Activated T-helper 17 cell treated with anti-CD3 and anti-CD28 coated beads, Interleukin-2, amount 50 U/mL, for 72 hours (primary cell): ENCODE measurements at places on chromosomes 2 and 18.

GRCh38 chr18:56641714-56642337 lies 3.4 kb upstream of the TXNL1 start:
- ATAC-seq = no peak

DNA sequence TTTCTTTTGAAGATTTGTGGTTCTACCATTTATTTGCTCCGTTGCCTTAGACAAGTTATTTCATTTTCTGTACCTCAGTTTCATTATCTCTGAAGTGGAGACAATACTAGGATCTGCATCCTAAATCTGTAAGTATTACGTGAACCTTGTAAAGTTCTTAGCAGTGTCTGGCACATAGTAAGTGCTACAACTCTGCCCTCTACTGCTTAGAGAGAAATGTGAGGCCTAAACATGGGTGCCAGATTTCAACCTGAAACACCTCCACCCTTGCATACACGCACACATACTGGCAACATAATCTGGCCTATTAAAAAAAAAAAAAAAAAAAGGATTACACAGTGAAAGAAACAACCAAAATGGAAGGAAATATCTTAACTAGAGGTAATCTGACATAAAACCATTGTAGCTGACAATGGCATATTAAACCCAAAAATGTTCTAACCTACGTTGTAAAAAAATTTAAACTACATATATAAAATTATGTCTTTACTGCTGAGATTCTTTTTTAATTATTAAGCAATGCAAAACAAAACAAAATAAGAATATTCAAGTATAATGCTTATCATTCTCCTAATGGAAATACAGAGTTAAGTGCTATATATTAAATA lies 132.6 kb downstream of the MAP2 start:
- no peak for ATAC-seq

DNA sequence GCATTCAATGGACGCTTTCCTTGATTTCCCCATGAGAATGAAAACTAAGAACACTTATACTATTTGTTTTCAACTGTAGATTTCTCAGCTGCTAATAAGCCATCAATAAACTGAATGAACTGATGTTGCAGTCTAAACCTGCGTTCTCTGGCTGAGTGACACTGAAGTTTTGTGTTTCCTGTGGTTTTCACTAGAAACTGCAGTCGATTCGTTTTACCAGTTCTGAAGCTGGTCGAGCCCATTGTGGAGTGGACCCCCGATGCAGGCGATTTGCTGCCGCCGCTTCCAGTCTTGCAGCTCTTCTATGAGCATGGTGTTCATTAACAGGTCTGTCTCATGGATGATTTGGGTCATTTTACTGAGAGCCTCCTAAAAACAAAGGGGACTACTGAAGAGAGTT lies 50.6 kb upstream of the STAT1 start:
- peak; percentile 42 for ATAC-seq

DNA sequence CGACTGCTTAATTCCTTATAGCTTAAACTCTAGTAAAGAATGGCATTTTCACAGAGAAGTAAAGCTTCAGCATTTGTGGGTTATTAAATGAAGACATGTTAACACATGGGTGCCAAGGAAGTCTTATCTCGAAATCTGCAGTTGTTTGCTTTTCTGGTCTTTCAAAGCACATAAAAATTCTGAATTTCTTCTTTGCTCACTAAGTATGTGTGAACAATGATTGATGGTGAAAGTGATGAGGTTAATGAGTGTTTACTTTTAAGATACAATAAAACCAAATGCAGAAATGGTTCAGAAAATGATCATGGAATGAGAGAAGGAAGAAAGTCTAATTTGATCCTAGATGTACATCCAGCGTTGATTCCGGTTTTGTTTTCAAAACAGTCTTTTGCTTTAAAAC lies 234.6 kb upstream of the RAB12 start:
- ATAC-seq = no peak

GRCh38 chr18:36448384-36449290 lies 151.1 kb downstream of the FHOD3 start:
- no peak for ATAC-seq

GRCh38 chr2:28824870-28825269 lies 14.2 kb downstream of the SPDYA start:
- no peak for ATAC-seq

- ATAC-seq = no peak
Observed at GRCh38 chr2:96264656-96265348, 995 bp downstream of the TMEM127 start.

- peak; percentile 48 for ATAC-seq
Observed at GRCh38 chr2:31413862-31414550, 536 bp downstream of the XDH start.

DNA sequence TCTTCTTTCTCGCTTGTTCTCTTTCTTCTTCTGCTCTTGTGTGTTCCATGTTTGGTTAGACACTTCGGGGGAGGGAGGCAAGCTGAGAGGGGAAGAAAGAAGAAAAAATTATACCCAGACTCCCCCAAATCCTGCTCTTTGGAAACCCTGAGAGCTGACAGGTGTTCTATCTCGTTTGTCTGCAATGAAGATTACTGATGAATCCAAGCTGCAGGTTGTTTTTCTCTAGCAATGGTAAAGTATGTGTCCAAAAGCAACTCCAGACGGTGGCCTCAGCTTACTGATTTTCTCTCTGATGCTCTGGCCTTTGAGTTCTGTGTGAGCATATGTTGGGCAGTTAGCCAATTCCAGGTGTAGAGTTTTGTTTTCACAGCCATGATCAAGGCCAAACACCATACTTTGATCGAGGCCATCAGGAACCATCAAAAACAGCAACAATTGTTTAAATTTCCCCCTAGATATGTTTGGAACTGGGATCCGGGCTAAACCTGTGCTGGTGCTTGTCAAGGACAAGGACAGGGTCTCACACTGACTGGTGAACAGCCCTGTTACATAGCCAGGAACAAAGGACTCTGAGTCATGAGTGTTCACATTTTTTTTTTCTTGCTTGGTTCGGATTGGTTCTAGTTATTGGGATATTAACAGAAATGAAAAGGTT lies 142.0 kb downstream of the PRKCE start:
- no peak for ATAC-seq

DNA sequence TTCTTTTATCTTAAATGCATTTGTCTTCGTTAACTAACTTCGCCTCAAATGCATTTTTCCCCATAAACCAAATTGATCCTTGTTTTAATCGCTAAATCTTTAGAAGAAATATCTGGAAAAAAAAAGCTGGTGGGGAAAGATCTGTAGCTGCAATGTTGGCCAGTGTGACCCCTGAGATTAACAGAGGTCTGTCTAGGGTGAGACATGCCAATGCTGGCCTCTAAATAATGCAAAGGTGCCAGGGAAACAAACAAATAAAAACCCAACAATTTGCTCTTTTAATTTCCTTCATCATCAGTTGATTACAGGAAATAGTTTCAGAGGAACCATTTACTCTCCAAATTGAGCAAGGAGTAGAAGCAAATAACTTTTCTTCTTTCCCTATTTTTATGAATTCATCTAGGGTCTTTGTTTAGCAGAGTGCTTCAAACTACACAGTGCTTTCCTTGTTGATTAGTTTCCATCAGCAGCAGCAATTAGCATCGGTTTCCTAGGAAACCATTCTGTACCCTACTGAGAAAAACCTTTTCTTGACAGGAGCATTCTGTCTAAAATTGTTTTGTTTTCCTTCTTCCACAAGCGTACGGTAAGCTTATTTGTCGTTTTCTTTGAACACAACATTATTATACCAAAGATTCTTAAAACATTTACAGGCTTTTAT lies 100.5 kb upstream of the UNC80 start:
- no peak for ATAC-seq

DNA sequence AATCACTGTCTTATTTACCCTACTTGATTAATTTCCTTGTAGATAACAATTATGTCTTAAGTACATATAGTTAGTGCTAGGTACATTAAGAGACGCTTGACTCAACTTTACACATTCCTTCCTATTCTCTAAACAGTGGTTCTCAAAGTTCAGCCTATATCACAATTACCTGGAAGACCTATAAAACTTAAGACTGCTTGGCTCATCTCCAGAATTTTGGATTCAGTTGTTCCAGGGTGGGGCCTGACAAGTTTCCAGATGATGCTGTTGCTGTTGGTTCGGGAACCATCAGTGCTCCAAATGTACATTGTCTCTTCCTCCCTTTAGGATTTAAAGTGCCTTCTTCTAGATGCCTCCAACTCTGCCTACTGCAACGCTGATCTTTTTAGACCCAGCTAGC lies 4.0 kb downstream of the PPP3R1 start:
- ATAC-seq = no peak

DNA sequence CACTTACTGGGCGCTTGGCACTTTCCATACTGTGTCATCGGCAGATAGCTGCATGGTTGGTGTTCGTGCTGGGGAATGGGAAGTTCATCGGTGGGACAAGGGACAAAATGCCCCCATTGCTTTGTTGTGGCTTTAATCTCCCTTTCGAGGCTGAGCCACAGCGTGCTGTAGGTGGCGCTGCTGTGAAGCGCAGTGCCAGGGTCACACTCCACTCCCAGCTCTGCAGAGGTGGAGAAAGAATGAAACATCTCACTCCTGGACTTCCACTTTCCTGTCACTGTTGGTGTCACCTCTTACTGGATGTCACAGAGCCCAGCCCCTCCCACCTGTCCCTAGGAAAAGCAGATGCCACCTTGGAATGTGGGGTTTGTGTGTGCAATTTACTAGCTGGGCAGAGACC lies 8.7 kb downstream of the TYMS start:
- ATAC-seq = peak; percentile 34

GRCh38 chr18:12008181-12008767 lies 27.0 kb downstream of the IMPA2 start:
- ATAC-seq = no peak

DNA sequence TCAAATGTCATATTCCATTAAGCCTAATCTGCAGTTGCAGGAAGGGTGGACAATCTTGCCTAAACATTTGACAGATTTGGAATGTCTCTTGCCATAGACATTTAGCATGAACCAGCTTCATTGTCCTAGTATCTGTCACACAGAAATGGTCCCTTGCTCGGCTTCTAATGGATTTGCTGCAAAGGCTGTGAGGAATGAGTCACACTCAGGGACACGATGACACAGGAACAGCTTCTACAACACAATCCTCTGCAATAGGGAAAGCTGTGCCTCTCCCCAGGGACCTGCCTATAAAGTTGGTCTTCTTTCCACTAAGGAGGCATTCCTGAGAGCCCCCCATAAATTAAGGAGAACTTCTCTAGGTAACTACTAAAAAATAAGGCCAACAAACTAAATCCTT lies 155.1 kb upstream of the L3MBTL4 start:
- ATAC-seq = no peak

DNA sequence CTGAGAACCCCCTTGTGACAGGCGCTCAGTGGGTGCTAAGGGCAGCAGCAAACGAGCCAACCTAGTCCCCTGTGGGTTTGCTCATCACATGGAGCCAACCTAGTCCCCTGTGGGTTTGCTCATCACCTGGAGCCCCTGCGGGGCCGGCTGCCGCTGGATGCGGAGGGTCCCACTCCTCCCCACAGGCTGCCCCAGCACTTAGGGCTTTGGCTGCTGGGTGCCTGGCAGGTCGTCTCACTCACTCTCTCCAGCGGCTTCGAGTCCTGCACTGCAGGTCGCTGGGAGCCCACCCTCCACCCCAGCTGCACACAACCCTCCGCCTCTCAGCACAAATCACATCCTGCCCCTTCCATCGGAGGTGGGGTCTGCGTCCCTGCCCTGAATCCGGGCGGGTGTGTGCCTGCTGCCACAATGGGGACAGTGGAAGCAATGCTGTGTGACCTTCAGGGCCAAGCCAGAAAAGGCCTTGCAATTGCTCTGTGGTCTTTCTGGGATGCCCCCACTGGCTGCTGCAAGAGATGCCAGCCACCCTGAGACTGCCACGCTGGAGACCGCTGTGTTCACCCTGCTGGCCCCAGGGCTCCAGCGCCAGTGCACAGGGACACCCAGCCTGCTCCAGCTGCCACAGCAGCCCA lies 248.1 kb upstream of the SALL3 start:
- no peak for ATAC-seq

GRCh38 chr2:28594000-28594331 lies 98.1 kb downstream of the PLB1 start:
- no peak for ATAC-seq

GRCh38 chr2:240238201-240238600 lies 97.7 kb upstream of the OTOS start:
- ATAC-seq = no peak

DNA sequence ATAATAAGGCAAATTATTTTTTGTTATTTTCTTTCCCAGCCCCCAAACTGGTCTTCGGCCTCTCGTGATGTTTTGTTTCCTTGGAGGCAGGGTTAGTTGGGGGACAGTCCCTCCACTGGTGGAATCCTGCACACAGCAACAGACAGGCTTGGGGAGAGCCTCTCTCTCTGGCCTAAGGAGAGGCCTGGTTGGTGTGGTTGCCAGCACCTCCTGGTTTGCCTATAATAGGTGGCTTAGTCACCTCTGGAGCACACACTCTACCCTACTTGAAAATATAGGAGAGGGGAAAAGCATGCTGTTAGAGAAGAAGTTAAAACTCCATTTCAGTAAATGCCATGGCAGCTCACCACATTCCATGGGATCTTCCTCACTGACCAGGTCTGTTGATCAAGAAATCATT lies 417.2 kb upstream of the MEIS1 start:
- no peak for ATAC-seq

- no peak for ATAC-seq
Observed at GRCh38 chr2:150374492-150374891, 113.0 kb downstream of the RND3 start.
